B cell (primary cell): ENCODE measurements at places on chromosomes 3 and 15. TPM values are rescaled to one million over a fixed set of nuclear protein-coding genes. Genes with fewer than 3 reads are reported as not detected.

BUB1B gene
- polyA plus RNA-seq: 0.70 and 0.78 TPM in 2 replicates

C3orf85 gene
- not detected in 2 replicates for polyA plus RNA-seq

THPO gene
- polyA plus RNA-seq: not detected in 2 replicates

TRANK1 gene
- polyA plus RNA-seq: 20.8 and 31.5 TPM in 2 replicates

ROPN1B gene
- not detected in 2 replicates for polyA plus RNA-seq

KLHDC8B gene
- 0.43 and 0.79 TPM in 2 replicates for polyA plus RNA-seq

GRCh38 chr15:80685628-80686027 is 9.5 kb upstream of the ABHD17C start:
- no peak for DNase-seq

- no peak for DNase-seq
These were observed 569 bp downstream of the HIGD2B start for GRCh38 chr15:72685301-72685924.

DNA sequence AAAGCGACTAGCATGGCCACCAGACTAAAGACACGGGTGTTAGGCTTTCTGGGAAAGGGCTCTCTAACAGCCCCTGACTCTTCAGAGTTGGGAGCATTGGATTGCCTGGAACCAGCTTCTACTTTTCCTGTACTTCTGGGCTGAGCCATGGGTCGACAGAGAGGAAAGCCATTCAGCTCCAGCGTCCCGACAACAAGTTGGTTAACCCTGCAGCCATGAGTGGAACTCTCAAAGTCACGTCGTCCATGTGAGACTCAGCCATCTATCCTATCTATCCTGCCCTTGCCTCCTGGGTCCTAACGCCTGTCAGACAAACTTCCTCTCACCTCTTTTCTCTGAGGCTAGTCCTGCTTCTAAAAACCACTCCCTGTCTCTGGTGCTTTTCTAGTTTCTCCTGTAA is 32.6 kb upstream of the TBC1D5 start:
- DNase-seq: no peak

DNA sequence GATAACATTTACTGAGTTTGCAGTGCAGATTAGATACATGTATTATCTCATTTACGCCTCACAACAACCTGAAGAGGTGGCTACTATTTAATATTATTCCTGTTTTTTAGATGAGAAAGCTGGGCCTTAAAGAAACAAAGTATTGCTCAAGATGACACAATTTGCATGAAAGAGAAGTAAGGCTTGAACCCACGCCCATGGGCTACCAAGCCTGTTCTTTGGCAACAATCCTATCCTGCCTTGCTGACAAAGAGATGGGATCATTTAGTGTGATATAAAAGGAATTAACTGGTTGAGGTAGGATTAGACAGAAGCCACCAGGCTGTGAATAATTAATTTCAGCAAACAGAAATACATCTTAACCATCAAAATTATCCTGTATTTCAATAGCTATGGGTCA is 9.2 kb upstream of the LDHAL6B start:
- DNase-seq: no peak

DNA sequence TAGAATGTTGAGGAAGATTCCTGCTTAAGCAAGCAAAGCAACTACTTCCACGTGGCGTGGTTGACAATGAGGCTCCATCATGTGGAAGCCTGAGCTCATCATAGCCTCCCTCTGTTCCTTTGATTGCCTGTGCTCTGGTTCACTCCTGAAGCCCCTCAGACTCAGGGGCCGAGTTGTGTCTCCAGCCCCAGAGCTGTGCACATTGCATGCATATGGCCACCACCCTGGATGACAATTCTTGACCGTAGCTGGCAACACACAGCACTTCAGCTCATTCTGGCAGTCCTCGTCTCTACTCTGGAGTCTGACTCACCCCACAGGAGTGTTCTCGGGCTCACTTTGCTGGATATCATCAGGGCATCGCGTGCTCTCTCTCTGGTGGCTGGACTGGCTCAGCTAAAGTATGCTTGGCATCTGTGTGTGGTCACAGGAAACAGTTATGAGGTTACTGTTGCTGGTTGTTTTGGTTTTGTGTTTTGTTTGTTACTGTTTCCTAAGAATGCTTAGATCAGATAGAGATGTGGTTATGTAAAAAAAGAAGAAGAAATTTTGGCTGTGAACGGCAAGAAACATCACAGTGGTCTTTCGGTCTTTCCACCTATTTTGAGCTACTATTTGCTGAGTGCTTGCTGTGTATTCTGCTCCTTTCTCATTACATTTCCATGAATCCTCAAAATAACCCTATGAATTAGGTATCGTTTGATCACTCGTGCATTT is 41.6 kb upstream of the MRPS22 start:
- DNase-seq: no peak

GRCh38 chr3:41893977-41894376 is 67.9 kb downstream of the ULK4 start:
- peak; percentile 63 for DNase-seq

DNA sequence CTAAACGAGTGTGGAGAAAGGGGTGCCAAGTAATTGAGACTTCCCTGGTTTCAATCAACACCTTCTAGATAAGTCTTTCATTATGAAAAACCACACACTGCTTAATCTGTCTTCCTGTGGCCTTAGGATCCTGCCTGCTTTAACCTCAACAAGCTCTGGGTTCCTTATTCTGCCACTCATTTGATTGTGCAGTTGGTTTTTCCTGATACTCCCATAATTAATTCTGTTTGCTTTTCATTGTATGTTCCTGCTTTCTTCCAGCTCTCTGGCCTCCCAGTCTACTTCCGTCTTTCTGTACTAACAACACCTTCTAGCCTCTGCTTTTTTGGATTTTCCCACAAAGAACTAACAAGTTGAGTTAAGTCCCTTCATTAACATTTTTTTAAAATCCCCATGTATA is 20.2 kb upstream of the GCNT3 start:
- no peak for DNase-seq

DNA sequence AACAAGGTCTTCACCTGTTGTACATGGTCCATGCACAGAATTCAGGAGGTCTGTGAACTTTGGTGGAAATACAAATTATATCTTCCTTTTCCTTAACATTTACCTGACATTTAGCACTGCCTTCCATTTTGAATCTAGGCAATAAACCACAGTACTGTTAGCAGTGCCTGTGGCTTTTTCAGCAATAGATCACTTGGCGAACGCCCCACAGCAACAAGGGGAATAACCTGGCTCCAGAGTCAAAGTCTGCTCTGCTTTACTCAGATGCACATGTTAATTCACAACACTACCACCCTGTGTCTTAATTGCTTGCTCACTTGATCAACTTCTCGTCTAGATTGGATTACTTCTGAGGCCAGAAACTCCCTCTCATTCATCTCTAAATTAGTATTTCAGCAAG is 414.6 kb upstream of the PROK2 start:
- no peak for DNase-seq

GRCh38 chr15:43441316-43441715 is 51.6 kb downstream of the TP53BP1 start:
- no peak for DNase-seq

- no peak for DNase-seq
These were observed 447.3 kb upstream of the ARHGEF26 start for GRCh38 chr3:153673853-153674252.

DNA sequence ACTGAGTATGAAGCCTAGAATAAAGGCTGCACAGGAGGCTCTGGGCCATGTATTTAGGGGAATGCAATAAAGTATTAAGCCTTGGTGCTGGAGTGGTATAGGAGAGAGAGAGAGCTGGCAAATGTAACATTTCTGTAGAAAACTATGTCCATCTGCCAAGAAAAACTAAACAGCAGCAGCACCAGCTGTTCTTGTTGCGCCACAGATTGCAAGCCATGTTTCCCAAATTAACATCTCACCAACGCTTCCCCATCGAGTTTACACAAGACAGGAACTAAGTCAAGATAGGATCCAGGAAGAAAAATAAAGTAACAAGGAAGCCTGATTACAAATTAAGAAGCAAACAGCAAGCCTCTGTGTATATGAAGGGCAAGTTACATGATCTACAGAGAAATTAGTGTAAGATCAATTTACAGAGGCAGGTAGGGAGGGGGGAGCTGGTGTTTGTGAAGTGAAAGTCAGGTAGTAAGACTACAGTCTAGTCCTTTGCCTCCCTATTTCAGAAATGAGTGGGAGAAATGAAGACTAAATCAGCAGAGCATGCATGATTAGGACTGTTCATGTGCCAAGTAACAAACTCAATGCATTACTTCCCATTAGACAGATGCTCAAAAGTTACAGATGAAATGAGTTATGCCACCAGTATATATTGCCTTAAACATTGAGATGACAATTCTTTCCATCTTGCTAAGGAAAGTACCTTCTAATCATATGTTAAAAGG is 900.5 kb downstream of the EPHA3 start:
- DNase-seq: no peak

DNA sequence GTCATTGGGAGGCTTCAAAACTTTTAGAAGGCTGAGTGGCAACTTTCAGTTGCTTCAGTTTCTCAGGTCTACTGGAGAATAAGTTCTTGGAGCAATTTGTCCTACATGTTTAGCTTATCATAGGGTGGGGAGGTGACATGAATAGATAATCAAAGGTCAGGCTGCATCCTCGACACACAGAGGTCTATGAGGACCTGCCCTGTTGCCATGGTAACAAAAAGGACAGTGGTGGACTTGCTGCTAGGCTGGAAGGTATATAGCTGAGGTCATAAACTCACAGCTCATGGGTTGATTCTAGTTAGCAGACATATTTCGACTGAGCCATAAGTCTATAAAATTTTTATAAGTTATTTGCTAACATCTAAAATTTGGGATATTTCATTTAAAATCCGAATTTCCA is 267.0 kb downstream of the THRB start:
- DNase-seq: no peak

GRCh38 chr15:51104512-51104911 is 9.8 kb upstream of the TNFAIP8L3 start:
- DNase-seq: no peak

- DNase-seq: no peak
These were observed 66.1 kb downstream of the LRIG1 start for GRCh38 chr3:66434726-66435125.

GRCh38 chr15:94395640-94396039 is 164.3 kb downstream of the MCTP2 start:
- DNase-seq: no peak

DNA sequence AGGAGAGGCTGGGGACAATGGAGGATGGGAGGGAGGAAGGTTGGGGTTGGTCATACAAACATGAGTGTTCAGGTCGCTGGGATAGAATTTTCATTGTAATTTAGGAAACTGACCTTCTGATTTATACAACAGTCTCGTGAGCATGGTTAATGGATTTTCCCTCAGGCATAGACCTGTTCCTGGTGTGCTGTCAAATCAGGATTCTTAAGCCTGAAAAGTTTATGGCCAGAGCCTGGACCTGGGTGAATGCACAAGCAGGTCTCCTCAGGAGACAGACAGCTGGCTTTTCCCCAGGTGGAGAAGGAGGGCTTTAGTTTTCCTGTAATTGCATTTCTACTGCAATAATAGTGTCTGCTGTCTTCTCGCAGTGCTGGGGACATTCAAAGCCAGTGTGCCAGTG is 338.0 kb downstream of the SHQ1 start:
- DNase-seq: no peak

DNA sequence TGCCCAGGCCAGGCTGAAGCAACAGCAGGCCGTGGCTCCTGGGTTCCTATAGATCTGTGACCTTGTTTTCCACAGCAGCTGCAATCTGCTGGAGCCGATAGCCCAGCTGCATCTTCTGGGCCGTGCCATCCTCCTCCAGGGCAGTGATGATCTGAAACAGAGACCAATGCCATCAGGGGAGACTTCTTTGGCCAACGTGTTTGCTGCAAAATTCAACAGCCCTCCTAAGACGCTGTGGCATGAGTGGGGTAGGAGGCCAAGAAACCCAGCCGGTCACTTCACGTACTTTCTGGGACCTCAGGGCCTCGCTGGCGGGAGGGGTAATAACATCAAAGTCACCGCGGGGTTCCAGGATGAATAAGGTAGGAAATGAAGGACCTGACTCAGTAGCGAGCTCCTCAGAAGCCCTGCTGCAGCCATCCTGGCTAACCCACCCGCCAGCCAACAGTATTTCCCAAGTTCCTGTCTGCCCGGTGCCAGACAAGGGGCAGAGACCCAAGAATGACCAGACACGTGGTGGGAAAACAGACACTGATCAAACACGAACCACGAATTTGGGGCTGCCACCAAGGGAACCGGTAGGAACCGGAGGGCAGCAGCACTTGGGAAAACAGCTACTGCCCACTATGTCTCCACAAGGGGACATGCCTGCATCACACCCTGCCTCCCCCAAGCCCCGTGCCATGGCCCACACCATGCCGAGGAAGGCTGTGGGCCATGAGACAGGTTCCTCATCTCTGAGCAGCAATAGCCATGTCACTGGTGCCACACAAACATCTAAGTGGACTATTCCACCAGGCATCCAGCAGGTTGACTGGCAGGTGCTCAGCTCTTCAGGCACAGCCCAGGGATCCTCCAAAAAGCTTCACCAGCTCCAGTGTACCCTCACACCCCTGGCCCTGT is 25.2 kb downstream of the PLXNB1 start:
- peak; percentile 1 for DNase-seq

DNA sequence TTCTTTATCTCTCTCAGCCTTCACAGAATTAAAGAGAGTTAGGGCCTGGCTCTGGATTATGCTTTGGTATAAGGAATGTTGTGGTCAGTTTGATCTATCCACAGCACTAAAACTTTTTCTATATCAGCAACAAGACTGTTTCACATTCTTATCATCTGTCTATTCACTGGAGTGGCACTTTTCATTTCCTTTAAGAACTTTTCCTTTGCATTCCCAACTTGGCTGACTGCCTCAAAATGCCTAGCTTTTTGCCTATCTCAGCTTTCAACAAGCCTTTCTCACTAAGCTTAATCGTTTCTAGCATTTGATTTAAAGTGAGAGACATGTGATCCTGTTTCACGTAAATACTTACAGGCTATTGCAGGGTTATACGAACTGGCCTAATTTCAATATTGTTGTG is 471.8 kb downstream of the GBE1 start:
- no peak for DNase-seq

DNA sequence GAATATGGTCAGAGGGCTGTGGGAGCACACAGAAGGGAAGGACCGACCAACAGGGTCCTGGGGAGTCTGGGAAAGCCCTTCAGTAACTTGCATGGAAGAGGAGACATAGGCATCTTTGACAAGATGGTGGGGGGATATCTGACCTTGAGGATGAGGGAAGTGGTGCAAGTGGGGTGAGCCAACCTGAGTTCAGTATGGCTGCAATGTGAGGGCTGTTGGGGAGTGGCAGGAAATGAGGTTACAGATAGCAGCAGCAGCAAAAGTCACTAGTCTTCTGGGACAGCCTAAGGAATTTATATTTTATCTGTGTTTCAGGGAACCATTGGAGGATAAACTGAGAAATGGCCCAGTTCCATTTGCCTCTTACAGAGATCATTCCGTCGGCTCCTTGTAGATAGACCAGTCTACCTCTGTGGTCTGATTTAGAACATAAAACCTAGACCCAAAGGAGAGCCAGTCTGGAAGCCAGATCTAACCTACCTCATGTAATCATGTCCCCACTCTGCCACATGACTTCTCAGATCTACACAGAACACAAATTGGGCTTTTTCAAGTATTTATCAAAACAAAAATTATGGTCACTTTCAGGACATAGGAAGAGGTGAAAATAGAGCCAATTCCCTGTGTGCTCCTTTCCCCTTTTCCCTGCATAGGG is 75.6 kb downstream of the ST6GAL1 start:
- no peak for DNase-seq

GRCh38 chr15:79721256-79721655 is 175.6 kb downstream of the MTHFS start:
- no peak for DNase-seq

GRCh38 chr3:30520699-30521098 is 85.7 kb upstream of the TGFBR2 start:
- no peak for DNase-seq
